Activated T-helper 1 cell treated with anti-CD3 and anti-CD28 coated beads, Interleukin-2, amount 50 U/mL, for 16 hours (primary cell): ENCODE measurements at places on chromosomes 5 and 9.

- DNase-seq: no peak
Observed at GRCh38 chr9:98701576-98701975, 7.2 kb downstream of the GABBR2 start.

- DNase-seq: no peak
Observed at GRCh38 chr5:122264610-122265009, 47.4 kb upstream of the SNCAIP start.

GRCh38 chr9:5764130-5764868 is 68.6 kb downstream of the ERMP1 start:
- DNase-seq: no peak

DNA sequence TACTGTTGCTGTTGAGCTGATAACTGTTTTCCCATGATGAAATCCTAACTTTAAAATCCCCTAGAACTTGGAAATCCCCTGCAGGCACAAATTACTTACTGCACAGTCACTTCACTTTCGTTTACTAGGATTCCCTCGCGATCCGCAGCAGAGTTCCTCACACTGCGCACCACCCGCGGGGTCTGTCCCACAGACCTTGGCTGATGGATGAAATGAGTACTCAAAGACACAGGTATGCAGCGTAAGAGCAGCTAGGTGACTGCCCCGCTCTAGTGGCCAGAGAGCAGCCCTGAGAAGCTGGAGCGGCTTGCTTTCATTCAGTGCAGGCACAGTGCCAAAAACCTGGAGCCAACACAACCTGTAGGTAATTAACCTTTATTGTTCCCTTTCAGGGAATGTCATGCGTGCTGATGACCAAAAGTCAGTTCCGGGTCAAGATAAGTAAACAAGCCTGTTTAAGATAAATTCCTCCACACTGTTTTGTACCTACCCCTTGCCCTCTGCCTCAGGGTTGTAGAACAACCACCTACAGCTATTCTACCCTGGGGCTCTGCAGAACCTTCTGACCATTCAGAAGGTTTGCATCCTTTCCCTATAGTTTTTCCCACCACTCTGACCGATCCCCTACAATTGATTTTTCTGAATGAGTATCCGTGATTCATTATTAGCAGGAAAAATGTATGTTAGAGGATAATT is 191.2 kb downstream of the CDH9 start:
- DNase-seq: no peak

DNA sequence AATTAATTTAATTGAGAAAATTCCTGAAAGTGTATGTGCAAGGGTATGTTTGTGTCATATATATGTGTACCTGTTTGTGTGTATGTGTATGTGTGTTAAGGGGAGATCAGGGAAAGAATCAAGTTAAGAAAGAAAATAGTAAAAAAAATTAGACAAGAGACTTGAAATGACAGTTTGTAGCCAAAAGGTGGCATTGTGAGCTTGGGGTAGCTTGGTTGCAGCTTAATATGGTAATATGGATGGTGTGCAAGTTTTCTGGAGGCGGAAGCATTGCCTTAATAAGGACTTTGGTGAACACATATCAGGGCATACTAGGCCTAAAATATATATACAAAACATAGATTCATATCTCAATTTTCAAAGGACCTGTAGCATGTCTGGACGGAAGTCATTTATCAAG is 129.9 kb downstream of the INSYN2B start:
- no peak for DNase-seq

DNA sequence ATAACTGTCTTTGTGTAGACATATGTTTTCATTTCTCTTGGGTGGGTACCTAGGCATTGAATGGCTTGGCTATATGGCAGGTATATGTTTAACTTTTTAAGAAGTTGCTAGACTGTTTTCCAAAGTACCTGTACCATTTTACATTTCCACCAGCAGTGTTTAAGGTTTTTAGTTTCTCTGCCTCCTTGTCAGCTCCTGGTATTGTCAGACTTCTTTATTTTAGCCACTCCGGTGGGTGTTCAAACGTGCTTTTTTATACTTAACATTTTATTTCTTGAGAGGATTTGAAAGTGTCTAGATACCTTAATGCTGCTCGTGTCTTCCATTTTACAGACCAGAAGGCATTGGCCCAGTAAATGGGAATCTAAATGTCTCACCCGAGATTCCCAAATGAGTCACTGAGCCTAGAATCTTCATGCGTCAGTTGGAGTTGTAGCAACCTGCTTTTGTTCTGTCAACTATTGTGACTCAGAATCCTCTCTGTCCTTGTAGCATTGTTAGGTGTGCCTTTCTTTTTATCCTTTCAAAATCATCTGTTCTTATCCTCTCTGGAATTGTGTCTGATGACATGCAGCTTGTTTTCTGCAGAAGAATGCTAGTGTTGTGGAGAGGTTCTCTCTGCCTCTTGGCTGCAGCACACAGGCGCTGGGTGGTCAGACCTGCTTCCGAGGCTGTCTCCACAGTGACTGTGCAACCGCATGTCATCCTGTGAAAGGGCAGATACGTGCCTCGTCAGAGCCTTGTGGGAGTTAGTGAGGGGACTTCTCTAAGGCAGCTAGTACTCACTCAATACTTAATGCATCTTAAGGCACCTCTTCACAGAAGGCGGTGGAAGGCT is 291.8 kb downstream of the AOPEP start:
- no peak for DNase-seq

DNA sequence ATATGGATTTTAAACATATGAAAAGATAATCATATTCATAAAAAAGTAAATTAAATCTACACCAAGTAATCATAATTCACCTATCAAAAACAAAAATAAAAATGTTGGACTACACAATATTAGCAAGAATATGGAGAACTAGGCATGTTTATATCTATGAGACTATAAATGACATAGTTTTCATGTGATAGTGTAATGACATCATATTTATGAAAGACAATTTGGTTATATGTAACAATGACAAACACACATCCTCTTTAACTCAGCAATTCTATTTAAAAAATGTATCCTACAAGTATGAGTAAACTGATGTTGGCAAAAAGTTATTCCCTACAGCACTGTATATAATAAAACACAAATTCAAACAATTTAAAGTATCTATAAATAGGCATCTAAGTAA is 312.3 kb downstream of the EDIL3 start:
- DNase-seq: no peak

DNA sequence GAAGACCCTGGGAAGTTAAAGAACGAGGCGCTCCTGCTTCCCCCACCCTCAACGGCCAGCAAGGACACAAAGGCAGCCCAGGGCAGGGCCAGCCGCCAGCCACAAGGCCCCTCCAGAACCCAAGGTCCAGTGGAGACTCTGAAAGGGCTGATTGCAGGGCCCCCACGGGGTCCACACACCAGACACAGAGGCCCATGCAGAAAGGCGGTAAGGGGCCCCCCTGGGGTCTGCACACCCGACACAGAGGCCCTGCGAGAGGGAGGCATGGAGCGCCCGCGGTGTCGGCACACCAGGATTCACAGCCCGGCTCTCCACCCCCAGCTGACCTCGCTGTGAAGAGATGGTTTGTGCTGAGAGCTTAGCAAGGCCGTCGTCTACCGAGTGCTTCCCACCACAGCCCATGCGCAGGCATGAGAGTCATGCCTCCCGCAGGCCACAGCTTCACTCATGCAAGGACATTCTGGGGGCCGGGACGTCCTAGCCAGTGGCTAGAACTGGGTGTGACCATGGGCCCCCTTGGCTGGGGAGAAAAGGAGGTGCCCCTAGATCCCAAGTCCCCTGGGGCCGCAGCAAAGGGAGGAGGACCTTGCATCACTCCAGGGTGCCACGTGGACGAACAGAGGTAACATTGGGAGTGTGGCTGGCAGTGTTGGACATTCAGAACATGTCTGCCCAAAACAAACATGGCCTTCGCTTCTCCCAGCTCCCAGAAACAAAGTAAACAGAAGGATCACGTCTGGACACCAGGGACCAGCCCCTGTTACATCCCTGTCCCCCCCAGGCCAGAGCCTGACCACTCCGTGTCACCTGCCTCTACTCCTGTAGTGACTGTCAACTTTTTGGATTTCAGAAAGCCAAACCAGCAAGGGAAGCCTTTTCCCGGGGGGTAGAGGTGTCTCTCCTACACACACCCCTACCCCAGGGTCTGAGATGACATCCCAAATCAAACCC is 9.8 kb downstream of the BRD3 start:
- no peak for DNase-seq

DNA sequence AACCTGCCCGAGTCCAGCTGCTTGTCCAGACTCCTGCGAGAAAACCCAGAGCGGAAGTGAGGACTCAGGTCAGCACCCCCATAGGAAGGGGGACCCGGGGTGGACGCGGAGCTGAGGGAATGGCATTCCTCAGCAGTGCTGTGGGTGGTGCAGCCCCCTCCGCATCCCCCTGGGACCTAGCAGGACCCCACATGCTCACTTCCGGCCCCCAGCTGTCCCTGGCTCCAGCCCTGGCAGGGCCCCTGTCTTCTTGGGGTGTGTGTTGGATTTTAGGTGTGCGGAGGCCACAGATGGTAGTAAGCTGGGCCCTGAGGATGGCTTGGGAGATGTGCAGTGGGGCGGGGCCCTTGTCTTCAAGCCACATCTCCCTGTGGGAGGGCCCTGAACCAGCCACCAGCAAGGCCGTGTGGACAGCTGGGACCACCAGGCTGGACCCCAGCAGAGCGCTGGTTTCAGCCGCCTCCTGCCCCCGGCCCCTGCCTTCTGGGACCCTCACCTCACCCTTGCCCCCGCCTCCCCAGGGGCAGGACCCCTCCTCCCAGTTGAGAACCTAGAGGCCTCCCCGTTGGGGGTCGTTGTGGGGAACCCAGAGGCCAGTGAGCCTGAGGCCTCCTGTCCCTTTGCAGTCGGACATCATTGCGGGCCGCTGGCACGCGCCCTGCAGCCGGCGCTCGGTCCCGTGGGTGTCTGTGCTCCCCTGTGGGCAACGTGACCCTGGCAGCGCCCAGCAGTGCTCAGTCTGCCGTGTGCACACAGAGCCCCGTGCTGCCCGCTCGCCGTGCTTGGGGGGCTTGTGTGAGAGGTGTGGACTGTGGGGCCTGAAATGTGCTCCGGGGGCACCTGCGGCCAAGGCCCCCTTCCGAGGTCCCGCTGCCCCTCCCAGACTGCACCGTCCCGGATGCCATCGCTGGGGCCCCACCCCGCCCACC is 10.8 kb upstream of the SLC9A3 start:
- no peak for DNase-seq

- no peak for DNase-seq
Observed at GRCh38 chr5:131754363-131754762, 42.5 kb downstream of the FNIP1 start.

- no peak for DNase-seq
Observed at GRCh38 chr9:136275655-136276429, 28.1 kb downstream of the CCDC187 start.

- no peak for DNase-seq
Observed at GRCh38 chr5:100600298-100600994, 65.3 kb downstream of the FAM174A start.

DNA sequence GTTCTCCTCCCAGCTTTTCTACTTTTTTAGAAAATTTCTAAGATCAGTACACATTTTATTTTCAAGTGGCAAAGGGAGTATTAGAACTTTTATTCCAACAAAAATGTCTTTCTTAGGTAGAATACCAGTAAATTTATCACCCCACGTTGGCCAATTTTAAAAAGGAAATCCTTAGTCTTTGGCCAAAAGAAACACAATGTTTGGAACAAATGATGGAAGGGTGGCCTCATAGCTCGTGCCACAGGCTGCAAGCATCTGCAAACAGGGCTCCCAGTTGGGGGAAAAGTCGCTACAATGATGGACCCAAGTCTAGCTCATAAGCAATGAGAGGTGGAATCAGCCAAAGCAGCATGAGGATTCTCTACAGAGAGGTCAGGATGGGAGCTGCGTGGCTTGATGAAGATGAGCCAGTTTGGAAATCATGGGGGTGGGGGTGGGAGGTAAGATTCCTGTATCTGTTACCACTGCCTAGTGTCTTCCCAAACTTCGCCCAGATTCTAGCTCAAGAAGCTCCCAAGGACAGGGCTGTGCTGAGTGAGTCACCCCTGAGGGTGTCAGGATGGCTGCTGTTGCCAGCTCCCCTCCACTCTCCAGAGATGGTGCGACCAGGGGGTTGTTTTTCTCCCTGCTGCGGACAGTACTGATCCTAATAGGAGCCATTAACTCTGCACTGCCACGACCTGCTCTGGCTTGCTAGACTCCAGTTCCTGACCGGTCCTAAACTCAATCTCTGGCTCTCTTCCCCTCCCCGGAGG is 75.6 kb downstream of the DCP2 start:
- DNase-seq: no peak

DNA sequence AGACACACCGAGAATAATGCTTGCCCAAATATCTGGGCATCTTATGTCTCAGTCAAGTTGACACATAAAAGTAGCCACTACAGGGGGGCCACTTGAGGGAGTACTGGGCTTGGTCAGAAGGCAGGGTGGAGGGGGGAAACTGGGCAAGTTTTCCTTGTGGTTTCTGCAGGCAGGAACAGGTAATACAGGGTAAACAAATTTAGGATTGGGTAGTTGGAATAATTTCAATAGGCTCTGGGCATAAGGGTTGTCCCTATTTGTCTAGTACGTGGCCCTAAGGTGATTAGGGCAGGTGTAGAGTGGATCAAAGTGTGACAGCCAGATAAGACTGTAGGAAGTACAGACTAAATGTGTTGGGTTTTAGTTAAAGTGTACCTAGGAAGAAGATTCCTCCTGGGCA is 353.1 kb downstream of the TLE4 start:
- no peak for DNase-seq

GRCh38 chr5:88390481-88390880 is 121.8 kb upstream of the TMEM161B start:
- no peak for DNase-seq
